Fibroblast of lung (primary cell): ENCODE measurements at places on chromosomes 1 and 21. TPM values are rescaled to one million over a fixed set of nuclear protein-coding genes. Genes with fewer than 3 reads are reported as not detected.

TRIM58 gene
- total RNA-seq, result under 0.01 and 0.50 TPM in 2 replicates

VPS72 gene
- 42.9 and 47.5 TPM in 2 replicates for total RNA-seq

CCDC17 gene
- 0.51 and 0.99 TPM in 2 replicates for total RNA-seq

SYT2 gene
- total RNA-seq, result not detected in 2 replicates

SLC1A7 gene
- 0.26 and 0.33 TPM in 2 replicates for total RNA-seq

MSH4 gene
- 0.66 and 0.77 TPM in 2 replicates for total RNA-seq

LCE6A gene
- not detected in 2 replicates for total RNA-seq

DNAI4 gene
- total RNA-seq, result 10.8 and 12.1 TPM in 2 replicates

SLC30A2 gene
- not detected in 2 replicates for total RNA-seq

ATF3 gene
- 14.1 and 35.7 TPM in 2 replicates for total RNA-seq

EFCAB7 gene
- 9.1 and 9.8 TPM in 2 replicates for total RNA-seq

ELAPOR1 gene
- total RNA-seq, result 0.17 and 0.26 TPM in 2 replicates

NPR1 gene
- total RNA-seq, result 0.66 and 2.1 TPM in 2 replicates

PAFAH2 gene
- total RNA-seq, result 8.2 and 11.7 TPM in 2 replicates

RIMS3 gene
- total RNA-seq, result 0.33 and 0.51 TPM in 2 replicates

KLHDC7A gene
- not detected in 2 replicates for total RNA-seq

NBPF4 gene
- total RNA-seq, result not detected in 2 replicates

BATF3 gene
- total RNA-seq, result 3.3 and 6.8 TPM in 2 replicates

AKR7A3 gene
- total RNA-seq, result 0.33 and 0.51 TPM in 2 replicates

ARHGEF16 gene
- total RNA-seq, result under 0.01 and 0.17 TPM in 2 replicates
